ENCODE measurements at places on chromosomes 2 and 18.

GRCh38 chr2:223580951-223581350 is 21.2 kb downstream of the SCG2 start:
- no peak for DNase-seq

DNA sequence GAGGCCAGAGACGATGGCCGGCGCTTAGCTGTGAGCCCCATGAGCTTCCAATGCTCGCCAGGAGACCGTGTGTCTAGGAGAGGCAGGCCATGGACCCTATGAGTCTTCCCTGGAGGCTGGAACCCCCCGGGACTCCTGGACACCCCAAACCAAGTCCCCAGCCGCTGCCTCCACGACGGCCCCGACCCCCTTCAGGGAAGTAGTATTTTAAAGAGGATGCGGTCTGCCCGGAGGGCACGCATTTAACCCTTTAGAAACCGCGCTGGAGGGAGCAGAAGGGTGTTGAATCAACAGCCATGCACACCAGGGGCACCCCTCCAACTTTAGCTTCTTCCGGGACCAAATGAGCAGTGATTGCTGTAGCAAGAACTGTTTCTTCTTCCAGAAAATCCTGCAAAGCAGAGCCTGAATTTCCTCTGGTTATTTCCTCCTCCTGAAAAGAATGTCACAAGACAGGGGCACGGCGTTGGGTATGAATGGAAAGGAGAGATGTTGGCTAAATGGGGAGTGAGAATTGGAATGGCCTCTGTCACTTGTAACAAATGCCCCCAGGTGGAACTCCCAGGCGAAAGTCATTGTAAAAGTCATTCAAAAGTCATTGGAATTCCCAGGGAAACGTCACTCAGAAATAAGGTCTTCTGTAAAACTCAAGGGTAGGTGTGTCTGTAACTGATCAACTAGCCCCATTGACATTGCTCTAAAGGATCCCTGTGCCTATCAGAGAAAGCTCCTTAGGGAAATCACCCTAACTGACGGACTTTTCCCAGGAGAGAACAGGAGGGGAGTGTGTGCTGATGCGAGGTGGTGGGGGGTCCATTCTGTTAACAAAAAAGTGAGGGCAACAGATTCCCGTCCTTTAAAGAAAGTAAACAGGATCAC is 5.8 kb upstream of the GBX2 start:
- DNase-seq: no peak

DNA sequence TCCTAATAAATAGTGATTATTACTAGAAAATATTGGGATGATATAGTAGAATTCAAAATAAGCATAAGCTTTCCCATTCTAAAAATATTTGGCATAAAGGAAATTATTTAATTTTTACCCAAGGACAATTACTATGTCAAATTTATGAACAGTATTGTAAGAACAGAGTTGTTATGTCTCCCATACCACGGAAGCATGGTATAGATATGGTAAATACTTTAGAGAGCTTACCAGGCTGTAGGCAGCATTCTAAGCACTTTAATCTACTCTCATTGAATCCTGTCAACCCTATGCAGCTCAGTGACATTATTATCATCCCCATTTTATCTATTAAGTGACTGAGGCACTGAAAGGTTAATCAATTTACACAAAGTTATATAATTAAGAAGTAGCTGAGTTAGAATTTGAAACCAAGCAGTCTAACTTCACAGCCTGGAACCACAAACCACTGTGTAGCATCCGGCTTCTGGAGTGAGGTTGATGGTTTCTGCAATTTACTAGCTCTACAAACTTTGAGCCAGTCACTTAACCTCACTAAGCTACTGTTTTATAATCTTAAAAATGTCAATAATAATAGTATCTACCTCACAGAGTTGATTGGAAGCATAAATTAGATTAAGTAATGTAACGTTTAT is 323.7 kb downstream of the ARHGAP15 start:
- DNase-seq: no peak

- DNase-seq: no peak
These were observed 402.8 kb downstream of the CLIP4 start for GRCh38 chr2:29518010-29518409.

DNA sequence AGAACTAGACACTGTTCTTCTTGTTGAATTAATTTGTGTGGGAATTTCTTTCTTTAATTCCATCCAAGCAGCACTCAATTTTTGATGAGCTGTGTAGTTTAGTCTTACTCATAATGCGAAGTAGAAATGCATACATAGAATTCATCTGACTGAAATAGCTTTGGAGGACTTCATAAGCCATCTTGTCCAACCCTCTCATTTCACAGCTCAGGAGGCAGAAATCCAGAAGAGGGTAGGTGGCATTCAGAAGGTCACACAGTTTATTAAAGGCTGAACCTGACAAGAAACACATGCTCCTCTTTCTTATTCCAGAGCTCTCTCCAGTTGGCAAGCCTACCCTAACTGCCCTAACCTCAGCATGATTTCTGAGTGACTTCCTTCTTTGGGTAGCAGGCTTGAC is 169.2 kb upstream of the NOSTRIN start:
- DNase-seq: no peak

DNA sequence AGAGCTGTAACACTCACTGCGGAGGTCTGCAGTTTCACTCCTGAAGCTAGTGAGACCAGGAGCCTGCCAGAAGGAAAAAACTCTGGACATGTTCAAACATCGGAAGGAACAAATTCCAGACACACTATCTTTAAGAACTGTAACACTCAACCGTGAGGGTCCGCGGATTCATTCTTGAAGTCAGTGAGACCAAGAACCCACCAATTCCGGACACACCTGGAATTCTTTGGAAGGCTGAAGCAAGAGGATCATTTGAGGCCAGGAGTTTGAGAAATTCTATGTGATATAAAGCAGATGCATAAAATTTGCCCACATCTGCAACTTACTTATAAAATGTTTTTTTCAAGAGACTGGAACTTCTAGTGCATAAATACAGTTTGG is 43.5 kb upstream of the ITSN2 start:
- DNase-seq: no peak

GRCh38 chr2:68776124-68776523 is 41.5 kb downstream of the ARHGAP25 start:
- no peak for DNase-seq

GRCh38 chr2:132909427-132909826 is 239.4 kb upstream of the LYPD1 start:
- DNase-seq: no peak

DNA sequence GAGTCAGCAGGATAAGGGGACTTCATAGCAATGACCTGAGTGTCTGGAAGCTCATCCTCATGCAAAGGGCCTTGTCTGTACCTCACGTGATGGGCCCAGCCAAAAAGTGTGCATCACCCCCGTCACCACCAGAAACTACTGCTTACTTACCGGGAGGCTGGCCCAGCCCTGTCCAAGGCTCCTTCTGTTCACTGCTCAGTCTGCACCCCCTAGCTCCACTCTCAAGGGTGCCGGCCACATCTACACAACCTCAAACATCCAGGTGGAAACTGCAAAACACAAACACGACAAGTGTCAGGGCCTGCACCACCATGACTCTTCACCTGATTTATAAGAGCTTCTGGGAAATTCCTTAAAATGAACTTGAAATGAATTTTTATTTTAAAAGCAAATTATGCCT is 55.1 kb downstream of the ADD2 start:
- no peak for DNase-seq

- no peak for DNase-seq
These were observed 656.0 kb downstream of the TDRD15 start for GRCh38 chr2:21779786-21780185.

GRCh38 chr2:221444106-221444505 is 128.0 kb downstream of the EPHA4 start:
- DNase-seq: no peak

DNA sequence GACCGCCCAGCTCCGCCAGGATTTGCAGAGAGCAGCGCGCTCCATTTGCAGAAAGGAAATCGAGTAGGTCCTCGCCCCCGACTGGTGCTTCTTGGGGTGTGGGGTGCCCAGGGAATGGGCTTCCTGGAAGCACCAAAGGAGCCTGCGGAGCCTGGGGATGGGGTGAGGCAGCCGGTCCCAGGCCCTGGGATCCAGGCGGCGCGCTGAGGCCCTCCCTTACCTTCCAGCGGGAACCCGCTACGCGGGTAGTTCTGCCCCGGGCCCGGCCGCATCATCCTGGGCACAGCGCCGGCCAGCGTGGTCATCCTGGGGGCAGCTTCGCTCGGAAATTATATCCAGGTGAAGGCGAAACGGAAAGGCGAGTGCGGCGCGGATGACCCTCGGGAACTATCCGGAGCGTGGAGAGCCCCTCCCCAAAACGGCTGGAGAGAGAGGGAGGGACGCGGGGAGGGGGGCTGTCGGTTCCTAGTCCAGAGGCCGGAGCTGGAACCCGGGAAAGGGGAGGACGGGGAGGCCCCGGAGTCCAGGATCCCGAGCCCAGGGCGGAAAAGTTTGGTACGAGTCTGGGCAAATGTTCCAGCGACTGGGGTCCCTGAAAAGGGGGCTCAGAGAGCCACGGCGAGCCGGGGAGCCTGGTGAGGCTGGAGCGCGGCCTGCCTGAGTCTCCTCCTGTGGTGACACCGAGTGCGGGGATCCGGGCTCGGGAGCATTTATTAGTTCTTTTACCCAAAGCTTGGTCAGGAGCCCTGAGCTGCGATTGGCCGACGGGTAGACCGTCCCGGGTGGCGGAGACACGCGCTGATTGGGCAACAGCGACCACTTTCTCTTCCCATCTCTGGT is at the start of gene PAX3:
Gene PAX3 (minus strand): TSS at position 688 of the 840 bp plus-strand sequence. CDS start 383 bp downstream, at position 305.
- DNase-seq: no peak

DNA sequence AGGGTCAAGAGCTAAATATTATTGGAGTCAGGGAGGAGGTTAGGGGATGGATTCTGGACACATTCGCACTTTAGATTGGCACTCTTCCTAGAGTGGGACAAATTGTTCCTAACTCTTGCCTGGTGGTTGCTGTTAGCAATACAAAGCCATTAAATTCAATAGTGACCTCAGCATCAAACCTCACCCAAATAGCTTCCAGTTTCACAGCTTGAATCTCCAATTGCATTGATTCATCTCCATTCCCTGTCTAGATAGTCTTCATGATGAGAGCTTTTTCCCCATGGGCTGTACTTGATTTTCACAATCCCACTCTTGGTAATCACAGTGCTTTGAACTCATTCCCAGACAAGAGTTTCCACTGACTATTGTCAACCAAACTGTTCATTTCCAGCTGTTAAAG is 585.9 kb upstream of the SYT4 start:
- no peak for DNase-seq

- DNase-seq: no peak
These were observed 787 bp downstream of the SOCS6 start for GRCh38 chr18:70289351-70290312.

GRCh38 chr2:43274055-43274454 is 47.6 kb upstream of the ZFP36L2 start:
- no peak for DNase-seq

- no peak for DNase-seq
These were observed 3.8 kb upstream of the SEMA4C start for GRCh38 chr2:96873651-96874096.

DNA sequence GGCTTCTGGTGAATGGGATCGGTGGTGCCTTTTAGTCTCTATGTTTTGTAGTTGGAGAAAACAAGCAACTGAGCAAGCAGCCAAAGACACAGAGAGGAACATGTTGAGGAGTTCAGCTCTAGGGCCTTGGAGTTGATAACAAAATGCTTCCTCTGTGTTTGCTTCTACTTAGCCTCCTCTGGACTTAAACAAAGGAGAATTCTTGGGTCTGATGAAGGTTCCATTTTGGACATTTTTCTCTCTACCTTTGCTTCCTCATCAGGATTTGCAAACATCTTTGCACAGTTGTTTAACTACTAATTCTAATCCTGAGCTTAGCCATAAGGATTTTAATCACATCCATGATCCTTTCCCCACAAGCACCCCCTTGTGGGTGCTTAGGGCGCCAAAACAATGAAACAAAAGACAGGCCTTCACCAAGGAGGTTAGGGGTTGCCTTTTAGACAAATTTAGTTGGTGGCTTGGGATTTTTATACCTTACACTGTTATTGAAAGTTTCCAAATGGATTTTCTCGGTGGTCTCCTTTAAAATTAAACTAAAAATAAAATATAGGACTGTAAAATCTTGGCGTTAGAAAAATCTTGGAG is 148.5 kb upstream of the SATB2 start:
- no peak for DNase-seq

GRCh38 chr18:55920063-55920462 is 332.1 kb upstream of the TCF4 start:
- DNase-seq: no peak

DNA sequence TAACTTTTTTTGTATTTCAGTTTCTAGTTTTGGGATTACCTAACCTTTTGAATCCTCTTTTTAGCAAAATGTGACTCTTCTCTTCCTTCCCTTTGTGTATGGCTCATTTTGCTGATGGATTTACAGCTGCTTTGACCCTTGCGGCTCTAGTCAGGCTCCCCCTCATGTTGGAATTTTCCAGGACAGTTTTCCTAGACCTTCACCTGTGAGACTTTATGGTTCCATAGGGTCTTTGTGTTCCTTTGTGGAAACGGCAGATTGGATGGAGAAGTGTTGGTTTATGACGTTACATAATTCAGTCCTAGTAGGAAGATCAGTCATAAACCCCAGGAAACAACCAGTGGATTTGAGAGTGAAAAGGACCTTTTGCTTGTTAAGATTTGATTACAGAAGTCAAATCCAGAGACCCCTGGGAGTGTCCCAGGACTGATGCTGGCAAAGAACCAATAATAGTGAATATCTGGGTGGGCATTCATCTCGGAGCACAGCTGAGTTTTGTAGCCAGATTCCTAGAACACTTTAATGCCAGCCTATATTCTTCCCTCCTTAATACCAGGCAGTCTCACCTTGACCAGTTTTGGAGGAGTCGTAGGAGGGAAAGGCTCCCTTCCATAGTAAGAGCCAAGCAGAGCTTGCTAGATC is 42.7 kb downstream of the SOCS6 start:
- no peak for DNase-seq

GRCh38 chr2:85134896-85135659 is 1.9 kb downstream of the TCF7L1 start:
- DNase-seq: no peak

DNA sequence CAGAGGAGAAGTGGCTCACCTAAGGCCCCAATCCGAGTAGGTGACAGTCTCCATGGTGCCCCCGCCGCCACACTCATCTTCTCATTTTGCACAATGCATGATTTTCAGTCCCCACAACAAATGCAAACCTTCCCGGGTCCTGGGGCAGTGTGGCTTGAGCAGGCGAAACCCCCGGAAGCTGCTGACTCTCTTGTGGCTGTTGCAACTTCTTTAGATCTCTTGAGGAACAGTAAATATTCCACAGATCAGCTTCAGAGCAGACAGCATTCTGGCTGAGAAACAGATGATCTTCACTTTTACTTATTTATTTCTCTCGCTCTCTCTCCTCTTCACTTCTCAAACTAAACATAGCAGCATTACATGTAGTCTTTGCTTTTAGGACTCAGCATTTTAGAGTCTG is 51.9 kb downstream of the ASAP2 start:
- DNase-seq: no peak

DNA sequence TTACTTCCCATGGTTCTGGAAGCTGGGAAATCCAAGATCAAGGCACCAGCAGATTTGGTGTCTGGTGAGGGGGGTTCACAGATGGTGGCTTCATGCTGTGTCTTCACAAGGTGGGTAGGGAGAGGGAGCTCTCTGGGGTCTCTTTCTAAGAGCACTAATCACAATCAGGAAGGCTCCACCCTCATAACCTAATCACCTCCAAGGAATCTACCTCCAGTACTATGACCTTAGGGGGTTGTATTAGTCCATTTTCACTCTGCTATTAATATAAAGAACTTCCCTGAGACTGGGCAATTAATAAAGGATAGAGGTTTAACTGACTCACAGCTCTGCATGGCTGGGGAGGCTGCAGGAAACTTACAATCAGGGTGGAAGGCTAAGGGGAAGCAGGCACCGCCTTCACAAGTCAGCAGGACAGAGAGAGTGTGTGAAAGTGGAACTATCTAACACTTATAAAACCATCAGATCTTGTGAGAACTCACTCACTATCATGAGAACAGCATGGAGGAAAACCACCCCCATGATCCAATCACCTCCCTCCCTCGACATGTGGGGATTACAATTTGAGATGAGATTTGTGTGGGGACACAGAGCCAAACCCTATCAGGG is 17.6 kb downstream of the TBC1D8 start:
- no peak for DNase-seq

Measured in stimulated activated CD4-positive, alpha-beta T cell treated with anti-CD3 and anti-CD28 coated beads, Interleukin-2, amount 100 ng/mL, for 4 hours (primary cell).